AG04449 (cell line): ENCODE measurements at places on chromosomes 3 and 15.

- DNase-seq, result no peak
These were observed 3.6 kb upstream of the GLCE start for GRCh38 chr15:69156736-69157381.

DNA sequence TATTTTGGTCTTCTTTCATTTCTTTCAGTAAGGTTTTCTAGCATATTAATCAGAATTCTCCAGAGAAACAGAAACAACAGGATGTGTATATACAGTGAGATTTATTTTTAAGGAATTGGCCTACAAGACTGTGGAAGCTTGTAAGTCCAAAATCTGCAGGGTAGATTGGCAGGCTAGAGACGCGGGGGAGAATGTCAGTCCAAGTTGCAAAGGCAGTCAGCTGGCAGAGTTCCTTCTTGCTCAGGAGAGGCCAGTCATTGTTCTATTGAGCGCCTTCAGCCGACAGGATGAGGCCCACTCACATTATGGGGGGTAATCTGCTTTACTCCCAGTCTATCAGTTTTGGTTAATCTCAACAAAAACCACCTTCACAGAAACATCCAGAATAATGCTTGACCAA lies 133.4 kb upstream of the UBE3A start:
- no peak for DNase-seq

- DNase-seq, result no peak
These were observed 773 bp downstream of the ANKRD28 start for GRCh38 chr3:15796771-15797641.

- DNase-seq, result no peak
These were observed 131.3 kb upstream of the SNRPN start for GRCh38 chr15:24823473-24823872.

- no peak for DNase-seq
These were observed 16.5 kb downstream of the TBC1D23 start for GRCh38 chr3:100277255-100277800.

- no peak for DNase-seq
These were observed 433 bp upstream of the MITF start for GRCh38 chr3:69738859-69739203.

DNA sequence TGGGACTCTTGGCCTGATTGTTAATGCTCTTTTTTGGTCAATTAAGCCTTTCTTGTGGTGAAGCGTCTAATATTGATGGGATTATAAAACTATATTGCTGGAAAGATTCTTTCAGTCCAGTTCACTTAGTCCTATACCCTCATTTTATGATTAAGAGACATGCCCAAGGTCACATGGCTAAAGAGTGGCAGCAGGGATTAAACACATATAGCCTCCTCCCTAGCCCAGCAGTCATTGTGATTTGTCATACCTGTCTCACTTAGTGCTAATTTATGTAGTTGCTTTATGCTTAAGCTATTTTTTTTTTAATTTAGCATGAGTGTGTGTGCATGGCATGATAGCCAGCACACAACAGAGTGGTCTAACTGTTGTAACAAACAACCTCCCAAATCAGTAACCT lies 9.5 kb downstream of the PARP14 start:
- DNase-seq, result no peak

GRCh38 chr3:60125686-60126085 lies 1075.9 kb upstream of the CFAP20DC start:
- DNase-seq, result no peak

DNA sequence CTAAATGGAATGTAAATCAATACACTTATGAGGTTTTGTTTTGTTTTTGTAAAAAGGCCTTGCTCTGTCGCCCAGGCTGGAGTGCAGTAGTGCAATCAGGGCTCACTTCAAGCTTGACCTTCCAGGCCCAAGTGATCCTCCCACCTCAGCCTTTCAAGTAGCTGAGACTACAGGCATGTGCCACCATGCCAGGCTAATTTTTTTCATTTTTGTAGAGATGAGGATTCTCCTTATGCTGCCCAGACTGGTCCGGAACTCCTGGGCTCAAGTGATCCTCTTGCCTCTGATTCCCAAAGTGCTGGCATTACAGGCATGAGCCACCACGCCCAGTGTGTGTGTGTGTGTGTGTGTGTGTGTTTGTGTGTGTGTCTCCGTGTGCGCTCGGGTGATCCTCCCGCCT lies 1.3 kb upstream of the TRIP4 start:
- no peak for DNase-seq

DNA sequence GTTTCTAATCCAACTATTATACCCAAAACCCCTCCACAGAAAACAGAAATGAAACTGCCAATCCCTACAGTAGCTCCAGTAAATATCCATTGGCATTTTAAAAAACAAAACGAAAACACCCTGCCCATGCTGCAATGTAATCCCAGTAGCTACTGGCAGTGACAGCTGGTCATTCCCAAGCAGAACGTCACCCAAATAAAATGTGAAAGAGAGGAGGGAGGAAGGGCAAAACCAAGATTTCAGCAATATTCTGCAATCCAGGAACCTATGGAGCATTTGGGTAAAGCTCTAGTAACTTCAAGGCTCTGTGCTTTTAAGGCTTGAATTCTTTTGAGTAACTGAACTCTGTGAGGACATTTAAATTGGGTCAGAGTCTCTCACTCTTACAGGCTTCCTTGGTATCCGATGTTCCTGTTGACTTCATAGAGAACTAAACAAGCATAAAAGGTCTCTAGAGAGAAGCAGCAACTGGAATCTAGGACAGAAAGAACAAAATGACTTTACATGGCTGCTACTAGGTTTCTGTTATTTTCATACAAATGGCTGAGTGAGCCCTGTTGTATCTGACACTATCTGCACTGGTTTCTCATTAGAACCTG lies 136.2 kb downstream of the TNIK start:
- no peak for DNase-seq

- DNase-seq, result no peak
These were observed 1.4 kb downstream of the SEC61A1 start for GRCh38 chr3:128053614-128054013.

- no peak for DNase-seq
These were observed 37.0 kb upstream of the CASR start for GRCh38 chr3:122146466-122146865.

DNA sequence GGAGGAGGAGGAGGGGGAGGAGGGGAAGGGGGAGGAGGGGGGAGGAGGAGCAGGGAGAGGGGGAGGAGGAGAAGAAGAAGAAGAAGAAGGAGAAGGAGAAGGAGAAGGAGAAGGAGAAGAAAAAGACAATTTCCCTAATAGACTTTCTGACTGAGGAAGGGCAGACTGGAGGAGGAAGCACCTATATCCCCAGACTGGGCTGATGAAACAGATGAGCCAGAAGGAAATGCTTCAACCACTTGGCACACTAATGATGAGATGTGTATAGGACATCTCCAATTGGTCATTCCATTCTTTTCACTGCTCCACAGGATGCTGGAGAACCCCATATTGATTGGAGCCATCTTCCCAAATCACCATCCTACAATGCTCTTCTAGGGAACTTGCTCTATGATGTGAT lies 69.9 kb downstream of the LYZL4 start:
- DNase-seq, result no peak

GRCh38 chr3:126131881-126132750 lies 48.2 kb upstream of the SLC41A3 start:
- DNase-seq, result no peak

- DNase-seq, result no peak
These were observed 57.9 kb downstream of the TPRA1 start for GRCh38 chr3:127532561-127533203.

DNA sequence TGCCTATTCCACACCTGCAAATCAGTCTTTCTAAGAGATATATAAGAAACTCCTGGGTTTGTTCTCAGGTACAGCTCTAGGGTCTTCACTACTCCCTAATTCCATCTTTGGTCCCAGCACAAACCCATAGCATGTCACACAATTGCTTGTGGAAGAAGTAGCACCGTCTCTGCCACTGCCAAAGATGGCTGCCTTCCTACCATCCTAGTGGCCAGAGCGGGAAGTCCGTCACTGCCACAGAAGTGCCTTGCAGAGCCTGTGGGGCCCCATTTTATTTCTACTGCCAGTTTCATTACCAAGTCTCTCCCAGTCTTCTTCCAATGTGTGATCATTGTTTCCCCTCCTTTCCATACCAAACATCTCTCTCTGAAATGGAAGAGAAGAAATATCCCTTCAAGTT lies 107.6 kb downstream of the CD47 start:
- DNase-seq, result no peak

DNA sequence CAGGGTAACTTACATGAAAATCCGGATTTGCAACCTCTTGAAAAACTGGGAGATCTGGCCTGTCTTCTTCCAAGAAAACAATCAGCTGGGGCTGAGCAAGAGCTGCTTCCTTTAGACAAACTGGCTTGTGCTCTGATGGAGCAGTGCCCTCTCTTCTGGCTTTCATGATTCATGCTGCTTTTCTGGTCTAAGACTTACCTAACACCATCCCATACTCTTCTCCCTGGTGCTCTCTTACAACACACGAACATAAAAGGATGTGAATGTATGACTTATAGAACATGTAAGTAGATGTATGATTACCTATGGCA lies 9.9 kb downstream of the TJP1 start:
- no peak for DNase-seq

DNA sequence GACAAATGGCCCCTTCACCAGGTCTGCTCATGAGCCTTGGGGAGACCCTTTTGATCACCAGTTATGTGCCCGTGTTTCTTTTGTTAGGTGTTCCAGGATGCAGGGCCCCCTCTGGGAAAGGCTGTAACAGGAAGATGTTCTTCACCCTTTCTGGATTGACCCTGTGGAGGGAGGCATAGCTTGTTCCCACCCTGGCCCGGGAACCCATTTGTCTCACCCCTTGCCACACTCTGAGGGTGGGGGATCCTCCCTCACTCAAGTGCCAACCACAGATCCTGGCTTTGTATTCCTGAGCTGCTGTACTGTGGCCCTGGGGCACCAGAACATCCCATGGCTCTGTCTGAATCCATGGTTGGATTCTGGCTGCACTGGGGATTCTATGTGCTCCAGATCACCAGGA lies 18.9 kb downstream of the IL16 start:
- no peak for DNase-seq

DNA sequence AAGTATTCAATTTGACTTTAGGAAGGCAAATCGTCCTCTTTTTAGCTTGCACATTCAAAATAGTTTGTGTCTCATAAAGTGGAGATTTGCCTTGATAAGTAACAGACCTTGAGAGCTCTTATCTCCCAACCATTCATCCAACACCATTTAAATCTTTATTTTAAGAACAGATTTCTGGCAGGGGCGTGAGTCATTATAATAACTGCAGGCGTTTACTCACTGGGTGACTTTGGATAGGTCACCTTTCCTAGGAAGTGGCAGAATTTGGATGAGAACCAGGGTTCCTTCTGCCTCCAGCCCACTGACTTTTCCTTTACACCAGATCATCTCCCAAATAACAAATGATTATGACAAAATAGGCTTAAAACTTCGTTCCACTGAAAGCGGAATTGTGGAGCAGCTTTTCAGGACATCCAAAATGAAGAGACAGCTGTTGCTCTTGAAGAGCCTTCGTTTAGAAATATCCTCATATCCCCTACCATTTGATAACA lies 5.0 kb downstream of the LMCD1 start:
- no peak for DNase-seq

DNA sequence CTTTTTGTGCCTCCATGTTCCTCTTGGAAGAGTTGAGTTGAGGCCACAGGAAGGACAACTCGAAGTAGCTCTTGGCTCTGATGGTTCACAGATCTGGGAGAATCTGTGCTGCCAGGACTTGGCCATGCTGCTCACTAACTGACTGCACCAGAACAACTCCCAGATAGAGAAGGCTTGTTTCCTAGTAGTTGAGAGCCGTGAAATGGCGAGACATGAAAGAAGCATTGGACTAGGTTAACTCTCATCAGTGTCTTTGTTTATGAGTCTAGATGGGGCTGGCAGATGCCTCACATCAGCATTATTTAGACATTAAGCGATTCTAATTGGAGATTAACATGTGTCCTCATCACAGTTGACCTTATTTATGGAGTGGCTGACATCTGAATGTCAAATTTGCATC lies 92.9 kb upstream of the AGBL1 start:
- no peak for DNase-seq

DNA sequence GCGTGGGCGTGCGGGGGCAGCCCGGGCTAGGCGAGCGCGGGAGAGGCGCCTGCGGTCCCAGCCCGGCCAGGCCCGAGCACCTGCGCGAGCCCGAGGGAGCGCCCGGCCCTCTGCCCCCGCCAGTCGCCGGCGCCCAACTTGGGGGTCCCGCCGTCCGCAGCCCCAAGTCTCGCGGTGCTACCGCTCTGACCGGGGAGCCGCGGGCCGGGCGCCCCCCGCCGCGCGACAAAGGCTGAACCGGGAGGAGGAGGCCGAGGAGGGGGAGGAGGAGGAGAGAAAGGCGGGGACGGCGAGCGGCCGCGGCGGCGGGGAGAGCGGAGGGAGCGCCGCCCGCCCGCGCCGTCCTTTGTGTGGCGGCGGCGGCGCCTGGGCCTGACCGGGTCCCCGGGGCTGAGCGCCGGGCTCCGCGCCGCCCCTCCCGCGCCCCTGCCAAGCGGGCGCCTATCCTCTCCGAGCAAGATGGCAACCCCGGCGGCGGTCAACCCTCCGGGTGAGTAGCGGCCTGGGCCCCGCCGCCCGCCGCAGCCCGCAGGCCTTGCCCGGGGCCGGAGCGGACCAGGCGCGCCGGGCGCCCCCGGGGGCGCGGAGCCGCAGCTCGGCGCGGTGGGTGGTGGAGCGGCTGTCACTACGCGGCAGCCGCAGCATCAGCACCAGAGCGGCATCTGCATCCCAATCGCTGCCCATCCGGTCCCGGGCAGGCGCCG lies at the start of gene ARNT2:
Gene ARNT2, plus strand, starts transcription at position 326 of the 704 bp plus-strand sequence. Its CDS starts 134 bp downstream, at position 460.
- no peak for DNase-seq
